Activated CD8-positive, alpha-beta memory T cell treated with anti-CD3 and anti-CD28 coated beads for 1 hour (primary cell): ENCODE measurements at places on chromosomes 6 and 20.
A peak's percentile ranks its signal among the peaks of the same experiment; 100 is the strongest.

GRCh38 chr20:2022163-2022562, 28.3 kb upstream of the PDYN start:
- DNase-seq = no peak

DNA sequence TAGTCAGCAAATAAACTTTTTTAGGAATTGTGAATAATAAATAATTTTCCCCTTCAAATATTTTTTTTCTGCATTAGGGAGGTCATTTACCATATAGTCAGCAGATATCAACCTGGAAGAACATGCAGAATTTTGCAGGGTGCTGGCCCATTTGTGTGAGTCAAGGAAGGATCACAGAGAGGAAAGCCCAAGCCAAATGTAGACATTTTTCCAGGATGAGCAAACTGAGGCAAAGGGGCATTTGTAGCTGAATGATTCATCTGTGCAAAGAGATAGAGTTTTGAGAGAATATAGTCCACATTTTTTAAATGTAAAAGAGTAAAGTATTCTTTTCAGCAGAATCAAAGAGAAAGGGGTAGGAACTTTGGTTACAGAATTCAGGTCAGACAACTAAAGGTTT, 555.5 kb upstream of the MARCKS start:
- DNase-seq = no peak

- no peak for DNase-seq
Measured at GRCh38 chr6:125759184-125759902, 9.9 kb downstream of the HEY2 start.

DNA sequence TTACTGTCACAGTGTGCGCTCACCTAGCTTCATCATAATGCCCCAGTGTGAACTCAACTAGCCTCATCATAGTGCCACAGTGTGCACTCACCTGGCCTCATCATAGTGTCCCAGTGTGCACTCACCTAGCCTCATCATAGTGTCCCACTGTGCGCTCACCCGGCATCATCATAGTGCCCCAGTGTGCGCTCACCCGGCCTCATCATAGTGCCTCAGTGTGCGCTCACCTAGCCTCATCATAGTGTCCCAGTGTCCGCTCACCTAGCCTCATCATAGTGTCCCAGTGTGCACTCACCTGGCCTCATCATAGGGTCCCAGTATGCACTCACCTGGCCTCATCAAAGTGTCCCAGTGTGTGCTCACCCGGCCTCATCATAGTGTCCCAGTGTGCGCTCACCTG, 10.6 kb downstream of the TMEM242 start:
- DNase-seq = no peak

GRCh38 chr6:44478158-44478557, 90.7 kb downstream of the CDC5L start:
- DNase-seq = no peak

- no peak for DNase-seq
Measured at GRCh38 chr6:165858586-165858985, 195.5 kb upstream of the PDE10A start.

DNA sequence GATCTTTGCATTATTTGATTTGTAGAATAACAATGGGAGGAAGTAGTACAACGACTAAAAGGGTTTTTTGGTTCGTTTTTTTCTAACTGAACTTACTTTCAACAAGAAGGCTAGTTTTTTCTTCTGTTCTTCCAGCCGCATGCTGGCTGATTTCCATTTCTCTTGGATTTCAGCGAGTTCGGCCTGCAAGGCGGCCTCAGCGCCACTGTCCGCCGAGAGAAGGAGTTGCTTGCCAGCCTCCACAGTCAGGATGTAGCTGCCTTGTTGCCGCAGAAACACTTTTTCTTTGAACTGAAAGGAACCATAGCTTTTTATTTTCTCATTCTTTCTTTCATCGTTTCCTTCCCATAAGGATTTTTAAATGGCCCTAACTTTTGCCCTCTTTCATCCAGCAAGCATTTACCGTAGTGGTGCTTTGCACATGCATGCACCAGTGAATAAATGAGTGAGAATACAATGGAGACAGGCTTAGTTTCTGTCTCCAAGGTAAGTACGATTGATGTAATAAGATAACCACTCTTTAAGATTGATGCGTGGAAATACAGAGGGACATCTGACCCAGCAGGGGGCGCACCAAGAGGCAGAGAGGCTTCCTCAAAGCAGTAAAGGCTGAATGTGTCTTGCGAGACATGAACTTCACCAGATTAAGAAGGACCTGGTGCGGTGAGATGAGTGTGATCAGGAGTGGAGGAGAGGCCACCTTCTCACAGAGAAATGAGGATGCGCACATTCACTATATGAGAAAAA, 398.8 kb downstream of the ESR1 start:
- peak; percentile 10 for DNase-seq

- DNase-seq = no peak
Measured at GRCh38 chr6:127397729-127398630, 54.6 kb upstream of the ECHDC1 start.

DNA sequence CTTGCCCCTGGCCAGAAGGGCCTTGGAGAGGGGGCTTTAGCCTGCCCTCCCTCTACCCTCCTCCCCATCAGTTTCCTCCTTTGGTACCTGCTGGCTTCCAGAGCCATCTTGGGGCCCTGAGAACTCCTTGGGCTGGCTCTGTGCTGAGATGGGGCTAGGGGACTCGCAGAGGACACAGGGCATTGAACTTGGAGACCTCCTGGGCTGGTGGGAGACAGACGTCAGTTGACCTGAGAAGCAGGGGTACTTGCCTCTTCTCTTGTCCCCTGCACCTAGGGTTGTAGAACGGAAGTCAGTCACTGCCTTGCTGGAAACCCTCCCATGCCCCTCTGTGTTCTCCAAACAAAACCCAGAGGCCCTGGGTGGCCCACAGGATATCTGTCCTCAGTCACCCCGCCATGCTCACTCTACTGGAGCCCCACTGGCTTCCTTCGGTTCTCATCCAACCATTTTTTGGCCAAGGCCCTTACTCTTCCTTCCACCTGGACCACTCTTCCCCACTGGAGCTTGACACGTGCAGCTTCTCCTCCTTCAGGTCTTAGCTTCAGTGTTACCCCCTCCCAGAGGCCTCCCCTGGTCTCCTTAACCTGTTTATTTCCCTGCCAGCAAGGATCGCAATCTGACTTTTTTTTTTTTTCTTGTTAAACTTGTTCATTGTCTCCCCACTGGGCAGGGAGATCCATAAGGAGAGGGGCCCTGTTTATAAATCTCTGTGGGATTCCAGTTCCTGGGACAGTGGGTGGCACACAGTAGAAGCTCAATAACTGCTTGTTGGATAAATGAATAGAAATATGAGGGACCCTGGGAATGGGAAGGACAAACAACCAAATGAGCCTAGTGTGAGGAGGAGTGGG, 971 bp downstream of the RBCK1 start:
- DNase-seq = no peak

- no peak for DNase-seq
Measured at GRCh38 chr6:139452148-139452876, 77.9 kb upstream of the CITED2 start.

- DNase-seq = no peak
Measured at GRCh38 chr20:57749131-57749690, 39.4 kb upstream of the PMEPA1 start.

- DNase-seq = no peak
Measured at GRCh38 chr20:25580711-25581110, 4.6 kb downstream of the NINL start.

DNA sequence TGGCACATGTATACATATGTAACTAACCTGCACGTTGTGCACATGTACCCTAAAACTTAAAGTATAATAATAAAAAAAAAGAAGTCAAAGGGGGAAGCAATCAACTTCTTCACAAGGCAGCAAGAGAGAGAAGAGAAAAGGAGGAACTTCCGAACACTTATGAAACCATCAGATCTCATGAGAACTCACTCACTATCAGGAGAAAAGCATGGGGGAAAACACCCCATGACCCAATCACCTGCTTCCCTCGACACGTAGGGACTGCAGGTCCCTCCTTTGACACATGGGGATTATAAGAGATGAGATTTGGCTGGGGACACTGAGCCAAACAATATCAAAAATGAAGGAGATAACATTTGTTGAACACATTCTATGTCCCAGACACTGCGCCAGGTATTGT, 94.8 kb upstream of the PHACTR1 start:
- DNase-seq = no peak

DNA sequence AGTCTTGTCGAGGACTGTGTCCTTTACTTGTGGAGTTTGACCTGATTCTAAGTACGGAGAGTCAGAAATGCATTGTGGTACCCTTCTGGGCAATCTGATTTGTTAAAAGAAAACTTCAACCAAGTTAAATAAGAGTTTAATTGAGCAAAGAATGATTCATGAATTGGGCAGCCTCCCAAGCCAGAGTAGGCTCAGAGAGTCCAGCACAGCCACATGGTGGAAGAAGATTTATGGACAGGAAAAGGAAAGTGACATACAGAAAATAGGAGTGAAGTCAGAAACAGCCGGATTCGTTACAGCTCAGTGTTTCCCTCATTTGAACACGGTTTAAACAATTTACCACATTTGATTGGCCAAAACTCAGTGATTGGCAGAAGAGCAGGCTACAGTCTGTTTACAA, 329.2 kb downstream of the DHX35 start:
- no peak for DNase-seq

- DNase-seq = no peak
Measured at GRCh38 chr6:154106251-154106650, 67.2 kb downstream of the OPRM1 start.

DNA sequence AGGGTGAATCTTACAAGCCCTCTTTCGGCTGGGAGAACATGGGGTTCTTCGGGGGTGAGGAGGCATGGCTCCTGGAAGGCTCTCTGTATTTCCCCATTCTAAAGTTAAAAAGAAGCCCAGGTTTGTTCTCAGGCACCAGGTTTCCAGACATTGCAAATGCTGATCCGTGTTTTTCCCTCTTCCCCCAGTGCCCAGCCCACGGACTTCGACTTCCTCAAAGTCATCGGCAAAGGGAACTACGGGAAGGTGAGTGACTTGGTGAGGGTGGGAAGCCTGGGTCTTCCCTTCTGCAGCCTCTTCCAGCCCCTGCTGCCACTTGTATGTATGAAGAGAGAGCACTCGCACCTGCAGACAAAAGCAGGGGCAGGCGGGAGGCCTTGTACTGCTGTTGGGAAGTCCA, 8.7 kb downstream of the SGK2 start:
- no peak for DNase-seq

- DNase-seq = no peak
Measured at GRCh38 chr6:31737315-31737990, 1.1 kb upstream of the CLIC1 start.

DNA sequence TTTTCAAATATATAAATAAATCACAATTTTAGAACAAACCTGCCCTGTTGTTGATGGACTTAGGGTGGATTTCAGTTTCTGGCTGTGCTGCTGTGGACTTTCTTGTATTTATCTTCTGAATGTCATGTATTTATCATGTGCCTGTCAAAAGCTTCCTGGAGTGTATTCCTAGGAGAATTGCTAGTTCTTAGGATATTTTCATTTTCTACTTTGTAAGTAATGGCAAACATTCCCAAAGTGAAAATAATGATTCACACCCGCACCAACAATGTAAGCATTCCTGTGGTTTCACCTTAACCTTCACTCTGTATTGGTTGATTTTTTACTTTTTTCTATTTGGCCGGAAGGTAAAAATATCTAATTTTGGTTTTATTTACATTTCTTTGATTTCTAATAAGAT, 387.8 kb downstream of the SMOC2 start:
- no peak for DNase-seq

DNA sequence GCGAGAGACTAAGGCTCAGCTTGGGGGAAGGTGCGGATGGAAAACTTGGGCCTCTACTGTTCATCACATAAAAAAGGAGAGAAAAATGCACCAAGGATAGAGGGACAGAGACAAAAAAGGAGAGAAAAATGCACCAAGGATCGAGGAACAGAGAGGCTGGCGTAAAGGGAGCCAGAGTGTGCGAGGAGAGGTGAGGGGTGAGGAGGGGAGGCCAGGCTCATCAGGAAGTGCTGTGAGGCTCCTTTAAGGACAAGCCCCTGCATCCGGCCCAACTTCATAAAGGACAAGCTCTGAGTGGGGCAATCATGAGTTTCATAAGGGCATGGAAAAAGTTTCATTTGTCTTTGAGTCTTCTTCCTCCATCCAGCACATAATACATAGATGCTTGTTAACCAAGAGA, 117.2 kb upstream of the NXT1 start:
- DNase-seq = no peak

DNA sequence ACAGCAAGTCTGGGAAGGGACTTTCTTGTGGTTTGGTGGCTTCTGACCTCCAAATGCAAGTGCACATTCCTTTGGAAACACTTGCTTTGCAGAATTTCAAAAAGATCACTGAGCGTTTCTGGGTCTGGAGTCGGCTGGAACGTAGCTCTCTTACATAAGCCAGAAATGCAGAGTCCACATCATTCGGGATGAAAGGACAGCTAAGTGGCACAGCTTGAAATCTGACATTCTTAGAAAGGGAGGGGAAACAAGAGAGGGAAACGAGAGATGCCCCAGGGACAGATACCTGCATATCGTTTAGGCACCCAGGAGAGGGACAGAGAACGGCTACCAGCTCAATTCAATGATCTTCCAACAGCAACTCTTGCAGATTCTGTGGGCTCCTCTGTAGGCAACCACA, 118.7 kb downstream of the NFATC2 start:
- no peak for DNase-seq

GRCh38 chr20:47189060-47189459, 167.4 kb downstream of the ZMYND8 start:
- no peak for DNase-seq

- no peak for DNase-seq
Measured at GRCh38 chr20:1338801-1339200, 9.9 kb upstream of the SDCBP2 start.
